Neural crest cell (in vitro differentiated cells): ENCODE measurements at places on chromosomes 6 and 20.

DNA sequence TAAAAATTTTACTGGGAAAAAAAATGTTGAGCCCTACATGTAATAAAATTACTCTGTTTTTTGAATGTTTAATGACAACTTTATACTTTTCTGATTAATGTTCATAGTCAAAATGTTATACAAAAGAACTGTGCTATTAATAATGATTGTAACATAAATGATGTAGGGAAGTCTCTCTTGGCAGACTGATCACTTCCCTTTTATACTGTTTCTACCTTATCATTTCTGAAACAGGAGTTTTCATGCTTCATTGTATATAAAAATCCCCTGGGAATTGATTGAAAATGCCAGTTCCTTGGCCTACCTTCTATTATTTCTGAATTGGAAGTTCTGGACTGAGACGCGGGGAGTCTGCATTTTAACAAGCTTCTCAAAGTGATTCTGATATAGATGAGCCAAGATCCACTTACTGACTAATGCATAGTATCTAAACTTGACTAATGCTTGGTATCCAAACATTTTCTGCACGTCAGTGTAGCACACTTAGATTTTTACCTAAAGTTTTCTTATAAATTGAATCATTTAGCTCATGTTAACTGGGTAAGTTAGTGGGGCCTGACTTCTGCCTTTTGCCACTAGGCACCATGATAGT, 7.2 kb upstream of the HDAC2 start:
- no peak for DNase-seq

DNA sequence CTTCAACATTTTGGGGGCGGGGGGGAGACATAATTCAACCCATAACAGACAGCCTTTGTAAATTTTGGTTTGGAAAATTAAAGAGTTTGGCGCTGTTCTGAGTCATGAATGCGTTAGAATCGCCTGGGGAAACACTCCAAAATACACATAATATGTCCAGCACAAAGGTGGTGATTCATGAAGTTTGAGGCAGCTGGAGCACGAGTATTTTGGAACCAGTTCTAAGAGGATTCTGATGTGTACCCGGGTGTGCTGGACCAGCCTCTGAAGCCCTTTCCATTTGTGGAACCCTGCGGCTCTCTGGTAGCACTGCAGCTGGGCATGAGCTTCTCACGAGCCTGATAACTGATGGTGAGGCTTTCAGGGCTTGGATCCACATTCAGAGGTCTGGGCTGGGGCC, 4.7 kb downstream of the GMPR start:
- DNase-seq, result no peak

DNA sequence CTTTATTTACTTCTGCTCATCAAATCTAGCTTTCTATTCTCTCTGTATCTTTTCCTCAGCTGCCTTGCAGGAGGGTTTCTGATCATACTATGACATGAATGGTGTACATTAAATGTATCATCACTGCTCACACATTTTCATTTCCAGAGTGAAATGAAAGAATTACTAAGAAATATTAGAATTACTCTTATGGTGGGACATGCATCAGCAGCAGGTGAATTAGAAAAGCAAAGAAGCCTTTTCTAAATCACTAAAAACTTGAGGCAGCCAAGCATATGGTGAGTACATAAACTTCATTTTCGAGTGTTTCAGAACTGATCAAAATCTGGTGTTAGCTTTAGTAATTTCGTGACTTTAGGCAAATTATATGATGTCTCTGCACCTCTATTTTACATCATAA, 23.6 kb downstream of the IL17A start:
- no peak for DNase-seq

- no peak for DNase-seq
These were observed 18.9 kb upstream of the TRAM2 start for GRCh38 chr6:52595796-52596130.

- DNase-seq, result no peak
These were observed 52.4 kb upstream of the TINAG start for GRCh38 chr6:54255886-54256285.

- peak; percentile 55 for DNase-seq
These were observed 2.3 kb downstream of the E2F3 start for GRCh38 chr6:20403766-20404640.

- DNase-seq, result no peak
These were observed 55.4 kb downstream of the CHMP4B start for GRCh38 chr20:33866398-33867100.

DNA sequence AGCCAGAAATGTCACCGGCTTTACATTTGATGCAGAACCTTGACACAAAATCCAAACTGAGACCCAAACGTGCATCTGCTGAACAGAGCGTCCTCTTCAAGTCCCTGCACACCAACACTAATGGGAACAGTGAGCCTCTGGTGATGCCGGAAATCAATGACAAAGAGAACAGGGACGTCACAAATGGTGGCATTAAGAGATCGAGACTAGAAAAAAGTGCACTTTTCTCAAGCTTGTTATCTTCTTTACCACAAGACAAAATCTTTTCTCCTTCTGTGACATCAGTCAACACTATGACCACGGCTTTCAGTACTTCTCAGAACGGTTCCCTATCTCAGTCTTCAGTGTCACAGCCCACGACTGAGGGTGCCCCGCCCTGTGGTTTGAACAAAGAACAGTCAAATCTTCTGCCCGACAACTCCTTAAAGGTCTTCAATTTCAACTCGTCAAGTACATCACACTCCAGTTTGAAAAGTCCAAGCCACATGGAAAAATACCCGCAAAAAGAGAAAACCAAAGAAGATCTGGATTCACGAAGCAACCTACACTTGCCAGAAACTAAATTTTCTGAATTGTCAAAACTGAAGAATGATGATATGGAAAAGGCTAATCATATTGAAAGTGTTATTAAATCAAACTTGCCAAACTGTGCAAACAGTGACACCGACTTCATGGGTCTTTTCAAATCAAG, 108.4 kb downstream of the RTN4IP1 start:
- DNase-seq, result no peak

DNA sequence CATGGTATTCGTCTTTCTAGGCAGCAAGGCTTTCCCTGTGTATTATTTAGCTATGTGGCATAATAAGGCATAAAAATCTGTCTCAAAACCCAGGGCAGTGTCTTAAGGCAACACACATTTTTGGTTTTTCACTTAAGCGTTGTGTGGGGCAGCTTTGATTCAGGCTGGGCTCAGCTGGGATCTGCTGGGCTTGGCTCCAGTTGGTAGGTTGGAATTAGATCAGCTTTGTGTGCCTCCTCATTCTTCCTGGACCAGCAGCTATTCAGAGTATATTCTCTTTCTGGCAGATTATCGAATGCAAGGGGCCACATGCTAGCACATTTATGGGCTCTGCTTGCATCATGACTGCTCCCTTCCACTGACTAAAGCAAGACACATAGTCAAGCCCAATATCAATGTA, 487.9 kb downstream of the RFPL4B start:
- DNase-seq, result no peak

- no peak for DNase-seq
These were observed 44.6 kb upstream of the HDDC2 start for GRCh38 chr6:125346201-125346925.

- DNase-seq, result no peak
These were observed 19.9 kb downstream of the JARID2 start for GRCh38 chr6:15265787-15266186.

GRCh38 chr6:57158658-57159057, 13.5 kb upstream of the BAG2 start:
- DNase-seq, result no peak
